Left ventricle myocardium inferior (tissue), 1 donor: ENCODE measurements at places on chromosomes 1 and 21.

GRCh38 chr21:37072274-37072987 is 440 bp downstream of the PIGP start:
- peak overlapping the region; percentile 99 for H3K27ac ChIP-seq
- no peaks in the 10 kb centered on the region for H3K27me3 ChIP-seq
- peaks cover 43% of the 10 kb centered on the region for H3K4me1 ChIP-seq
- H3K4me3 ChIP-seq = peak overlapping the region; percentile 94

- peaks cover 14% of the 10 kb centered on the region for H3K4me1 ChIP-seq
- peaks cover 39% of the 10 kb centered on the region for H3K27me3 ChIP-seq
- no peaks in the 10 kb centered on the region for H3K36me3 ChIP-seq
- H3K27ac ChIP-seq = peak overlapping the region; percentile 19
- H3K4me3 ChIP-seq = peak overlapping the region; percentile 40
These were observed 17.1 kb downstream of the TP73 start for GRCh38 chr1:3669421-3669821.

DNA sequence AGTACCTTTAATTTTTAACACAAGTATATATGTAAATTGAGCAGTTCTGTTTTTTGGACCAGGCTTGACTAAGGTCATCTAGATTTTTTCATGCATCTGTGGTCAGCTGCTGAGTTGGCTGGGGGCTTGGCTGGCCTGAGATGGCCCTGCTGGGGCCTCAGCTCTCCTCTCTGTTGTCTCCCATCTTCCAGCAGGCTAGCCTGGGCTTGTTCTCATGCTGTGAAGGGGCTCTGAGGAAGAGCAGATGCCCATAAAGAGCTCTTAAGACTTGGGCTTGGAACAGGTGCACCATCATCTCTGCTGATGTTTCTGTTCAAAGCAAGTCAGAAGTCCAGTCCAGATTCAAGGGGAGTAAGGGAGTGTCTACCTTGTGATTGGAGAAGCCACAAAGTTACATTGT is 51.2 kb upstream of the TNR start:
- no peak for DNase-seq
- H3K36me3 ChIP-seq = no peaks in the 10 kb centered on the region
- H3K4me3 ChIP-seq = no peak overlapping the region
- H3K4me1 ChIP-seq = peaks cover 13% of the 10 kb centered on the region

- H3K27me3 ChIP-seq = no peaks in the 10 kb centered on the region
- no peak overlapping the region for H3K4me3 ChIP-seq
- DNase-seq = no peak
- H3K27ac ChIP-seq = no peak overlapping the region
These were observed 1045.1 kb downstream of the ADGRL2 start for GRCh38 chr1:82845866-82846265.

DNA sequence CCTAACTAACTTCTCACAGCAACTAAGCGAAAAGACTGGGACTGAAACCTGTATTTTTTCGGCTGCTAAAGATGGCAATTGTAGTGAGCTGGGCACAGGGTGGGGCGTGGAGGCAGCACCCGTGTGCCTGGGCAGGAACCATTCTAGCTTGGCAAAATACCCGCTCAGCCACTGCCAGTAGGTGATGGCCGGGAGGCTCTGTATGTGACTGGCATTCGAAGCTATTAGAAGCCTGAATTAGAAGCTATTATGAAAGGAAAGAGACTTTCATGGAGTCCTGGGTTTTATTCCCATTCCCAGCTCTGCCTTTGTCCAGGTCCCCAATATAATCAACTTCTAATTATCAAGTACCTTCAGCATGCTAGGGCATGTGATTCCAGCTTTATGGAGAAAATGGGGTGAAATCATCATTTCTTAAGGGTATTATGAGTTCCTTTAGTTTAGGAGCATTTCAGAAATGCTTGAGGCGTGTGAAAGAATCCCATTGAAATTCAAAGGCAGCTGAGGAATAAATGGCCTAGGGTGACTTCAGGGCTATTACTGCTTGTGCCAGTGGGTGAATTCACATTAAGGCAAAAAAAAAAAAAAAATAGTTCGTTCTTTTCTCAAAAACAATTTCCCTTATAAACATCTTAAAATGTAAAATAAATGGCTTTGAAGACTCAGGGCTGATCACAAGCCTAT is 125.6 kb downstream of the KCNN3 start:
- H3K27ac ChIP-seq = peak overlapping the region; percentile 19
- no peaks in the 10 kb centered on the region for H3K36me3 ChIP-seq
- DNase-seq = no peak
- H3K27me3 ChIP-seq = no peaks in the 10 kb centered on the region

DNA sequence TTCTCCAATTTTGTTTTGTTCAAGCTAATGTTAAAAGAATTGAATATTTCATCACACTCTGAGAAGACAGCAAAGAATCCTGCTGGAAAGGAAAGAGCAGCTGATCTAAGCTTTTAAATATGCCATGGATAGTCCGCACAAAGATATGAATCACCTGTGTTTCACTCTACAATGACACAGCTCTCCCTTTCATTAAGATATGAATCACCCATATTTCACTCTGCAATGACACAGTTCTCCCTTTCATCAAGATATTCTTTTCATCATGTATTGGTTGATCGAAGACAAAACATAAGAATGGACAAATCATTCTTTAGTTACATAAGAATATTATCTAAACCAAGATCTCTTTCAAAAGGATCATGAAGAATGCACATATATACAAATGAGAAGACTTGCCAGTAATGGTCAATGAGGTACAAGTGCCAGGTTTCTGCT is 367.3 kb downstream of the SMYD3 start:
- no peak overlapping the region for H3K4me3 ChIP-seq
- no peaks in the 10 kb centered on the region for H3K36me3 ChIP-seq
- DNase-seq = no peak
- H3K27me3 ChIP-seq = no peaks in the 10 kb centered on the region

GRCh38 chr1:26094677-26095383 is 16.8 kb upstream of the PDIK1L start:
- peak overlapping the region; percentile 53 for H3K4me3 ChIP-seq
- no peaks in the 10 kb centered on the region for H3K27me3 ChIP-seq
- peak; percentile 57 for DNase-seq
- peaks cover 20% of the 10 kb centered on the region for H3K4me1 ChIP-seq
- no peaks in the 10 kb centered on the region for H3K36me3 ChIP-seq

- H3K4me1 ChIP-seq = peaks cover 12% of the 10 kb centered on the region
- no peak overlapping the region for H3K4me3 ChIP-seq
- peaks cover 9% of the 10 kb centered on the region for H3K36me3 ChIP-seq
These were observed 41.5 kb downstream of the SNX27 start for GRCh38 chr1:151653397-151653796.

DNA sequence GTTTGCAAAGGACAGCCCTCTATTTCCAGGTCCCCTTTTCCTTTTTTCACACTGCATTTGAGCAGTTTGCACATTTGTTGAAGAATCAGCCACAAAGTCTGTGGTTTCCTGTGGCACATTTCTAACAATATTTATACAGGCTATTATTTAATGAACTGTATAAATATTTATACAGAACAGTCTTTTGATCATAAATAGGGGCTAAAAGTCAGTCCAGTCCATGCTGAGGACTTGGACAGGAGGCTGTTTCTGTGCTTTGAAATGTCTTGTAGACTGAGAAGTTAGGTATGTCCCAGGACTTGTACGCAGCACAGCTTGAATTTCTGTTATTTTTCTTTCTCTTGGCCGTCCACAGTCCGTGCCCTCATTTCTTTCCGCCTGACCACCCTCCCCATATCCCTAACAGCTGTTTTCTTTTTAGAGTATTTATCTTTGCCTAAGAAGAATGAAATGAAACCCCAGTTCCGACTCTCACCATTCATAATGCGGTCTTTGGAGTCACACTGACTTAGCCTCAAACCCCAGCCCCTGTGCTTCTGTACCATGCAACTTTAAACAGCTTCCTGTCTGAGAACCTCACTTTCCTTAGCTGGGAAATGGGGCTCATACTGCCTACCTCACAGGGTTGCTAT is 19.7 kb downstream of the FGGY start:
- DNase-seq = no peak
- H3K4me1 ChIP-seq = peaks cover 6% of the 10 kb centered on the region
- H3K36me3 ChIP-seq = no peaks in the 10 kb centered on the region
- peak overlapping the region; percentile 53 for H3K27ac ChIP-seq
- peak overlapping the region; percentile 29 for H3K4me3 ChIP-seq
- H3K27me3 ChIP-seq = no peaks in the 10 kb centered on the region

GRCh38 chr1:7769673-7770412 is 1.3 kb upstream of the VAMP3 start:
- peak overlapping the region; percentile 93 for H3K27ac ChIP-seq
- H3K4me1 ChIP-seq = peaks cover 34% of the 10 kb centered on the region
- peaks cover 17% of the 10 kb centered on the region for H3K36me3 ChIP-seq
- no peaks in the 10 kb centered on the region for H3K27me3 ChIP-seq

DNA sequence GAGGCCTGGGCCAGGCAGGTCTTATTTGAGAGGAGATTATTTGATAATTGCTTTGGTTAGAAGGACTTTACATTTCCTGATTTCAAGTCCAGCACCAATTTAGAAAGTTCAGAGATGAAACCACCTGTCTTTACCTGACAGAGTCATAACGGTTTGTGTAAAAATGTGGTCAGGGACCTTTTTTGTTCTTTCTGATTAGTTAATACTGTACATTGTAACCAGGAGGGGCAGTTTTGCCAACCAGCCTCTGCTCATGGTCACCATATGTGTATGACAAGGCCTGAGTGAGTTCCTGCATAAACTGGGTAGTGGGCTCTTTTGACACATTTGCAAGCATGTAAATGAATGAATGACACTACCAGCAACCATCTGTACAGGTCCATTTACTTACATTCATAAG is 55.8 kb downstream of the VANGL1 start:
- peaks cover 4% of the 10 kb centered on the region for H3K4me1 ChIP-seq
- no peak for DNase-seq
- no peak overlapping the region for H3K27ac ChIP-seq
- H3K4me3 ChIP-seq = no peak overlapping the region
- H3K27me3 ChIP-seq = no peaks in the 10 kb centered on the region

GRCh38 chr1:93079685-93080141 is 630 bp downstream of the MTF2 start:
- peak overlapping the region; percentile 85 for H3K27ac ChIP-seq
- H3K4me1 ChIP-seq = peaks cover 37% of the 10 kb centered on the region
- H3K4me3 ChIP-seq = peak overlapping the region; percentile 72
- no peak for DNase-seq

DNA sequence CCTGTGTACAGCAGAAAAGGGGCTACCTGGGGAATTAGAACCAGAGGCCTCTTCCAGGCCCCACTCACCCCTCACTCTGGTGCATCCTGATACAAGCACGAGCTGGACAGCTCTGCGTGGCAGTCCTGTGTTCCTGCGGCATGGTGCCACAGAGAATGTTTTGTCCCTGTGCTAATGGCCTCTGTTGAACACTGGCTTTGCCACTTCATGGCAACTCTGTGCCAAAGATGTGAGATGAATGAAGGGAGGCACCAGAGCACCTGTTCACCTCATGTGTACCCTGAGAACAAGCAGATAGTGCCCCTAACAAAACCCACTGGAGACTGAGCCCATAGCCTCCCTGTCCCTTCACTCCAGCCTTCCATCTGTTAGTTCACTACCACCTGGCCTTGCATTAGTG is 199.3 kb upstream of the COA6 start:
- no peak for DNase-seq
- H3K27ac ChIP-seq = no peak overlapping the region
- H3K36me3 ChIP-seq = no peaks in the 10 kb centered on the region
- H3K4me1 ChIP-seq = no peaks in the 10 kb centered on the region

- H3K27ac ChIP-seq = no peak overlapping the region
- no peaks in the 10 kb centered on the region for H3K27me3 ChIP-seq
- DNase-seq = no peak
- H3K4me3 ChIP-seq = no peak overlapping the region
- no peaks in the 10 kb centered on the region for H3K36me3 ChIP-seq
These were observed 466.6 kb upstream of the PROX1 start for GRCh38 chr1:213521206-213521605.

DNA sequence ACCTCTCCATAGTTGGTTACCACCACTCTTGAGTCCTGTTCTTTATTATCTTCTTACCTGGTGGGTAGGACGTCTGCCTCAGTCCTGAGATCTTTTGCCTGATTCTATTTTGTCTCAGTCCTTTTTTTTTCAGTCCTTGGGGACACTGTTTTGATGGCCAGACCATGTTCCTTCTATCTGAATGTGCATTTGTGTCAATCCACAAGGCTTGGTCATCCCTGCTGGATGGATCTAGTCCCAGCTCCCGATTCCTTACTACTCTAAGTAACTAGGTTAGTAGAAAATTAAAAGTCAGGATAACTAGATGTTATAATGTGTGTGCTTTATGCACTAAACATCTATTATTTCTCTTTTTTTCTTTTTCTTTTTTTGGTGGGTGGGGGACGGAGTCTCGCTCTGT is 28.1 kb upstream of the AK4 start:
- no peaks in the 10 kb centered on the region for H3K4me1 ChIP-seq
- no peaks in the 10 kb centered on the region for H3K27me3 ChIP-seq
- no peak for DNase-seq
- H3K4me3 ChIP-seq = no peak overlapping the region

- H3K4me3 ChIP-seq = no peak overlapping the region
- no peak overlapping the region for H3K27ac ChIP-seq
- H3K4me1 ChIP-seq = no peaks in the 10 kb centered on the region
- no peaks in the 10 kb centered on the region for H3K27me3 ChIP-seq
- DNase-seq = no peak
- no peaks in the 10 kb centered on the region for H3K36me3 ChIP-seq
These were observed 9.1 kb upstream of the C21orf91 start for GRCh38 chr21:17828223-17828622.

DNA sequence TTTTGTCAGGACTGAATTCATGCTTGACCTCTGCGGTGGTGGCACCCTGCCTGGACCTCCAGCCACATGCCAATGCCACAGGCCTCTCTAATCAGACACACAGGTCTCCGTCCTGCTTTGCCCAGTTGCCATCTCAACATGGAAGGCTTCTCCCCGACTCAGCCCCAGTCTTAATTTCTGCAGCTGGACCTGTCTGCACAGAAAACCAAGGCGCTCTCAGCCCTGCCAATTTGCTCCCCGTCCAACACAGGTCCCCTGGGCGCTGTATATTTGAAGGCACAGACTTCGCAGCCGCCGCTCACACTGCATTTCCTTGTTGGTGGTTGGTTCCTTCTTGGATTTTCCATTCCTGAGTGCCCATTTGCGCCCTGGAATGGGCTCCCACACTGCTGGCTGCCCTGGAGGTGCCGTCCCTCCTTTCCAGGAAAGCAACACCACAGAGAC is 28.0 kb upstream of the PLEKHG5 start:
- H3K4me1 ChIP-seq = peaks cover 28% of the 10 kb centered on the region
- no peaks in the 10 kb centered on the region for H3K36me3 ChIP-seq
- H3K27me3 ChIP-seq = no peaks in the 10 kb centered on the region
- DNase-seq = no peak
- no peak overlapping the region for H3K27ac ChIP-seq

DNA sequence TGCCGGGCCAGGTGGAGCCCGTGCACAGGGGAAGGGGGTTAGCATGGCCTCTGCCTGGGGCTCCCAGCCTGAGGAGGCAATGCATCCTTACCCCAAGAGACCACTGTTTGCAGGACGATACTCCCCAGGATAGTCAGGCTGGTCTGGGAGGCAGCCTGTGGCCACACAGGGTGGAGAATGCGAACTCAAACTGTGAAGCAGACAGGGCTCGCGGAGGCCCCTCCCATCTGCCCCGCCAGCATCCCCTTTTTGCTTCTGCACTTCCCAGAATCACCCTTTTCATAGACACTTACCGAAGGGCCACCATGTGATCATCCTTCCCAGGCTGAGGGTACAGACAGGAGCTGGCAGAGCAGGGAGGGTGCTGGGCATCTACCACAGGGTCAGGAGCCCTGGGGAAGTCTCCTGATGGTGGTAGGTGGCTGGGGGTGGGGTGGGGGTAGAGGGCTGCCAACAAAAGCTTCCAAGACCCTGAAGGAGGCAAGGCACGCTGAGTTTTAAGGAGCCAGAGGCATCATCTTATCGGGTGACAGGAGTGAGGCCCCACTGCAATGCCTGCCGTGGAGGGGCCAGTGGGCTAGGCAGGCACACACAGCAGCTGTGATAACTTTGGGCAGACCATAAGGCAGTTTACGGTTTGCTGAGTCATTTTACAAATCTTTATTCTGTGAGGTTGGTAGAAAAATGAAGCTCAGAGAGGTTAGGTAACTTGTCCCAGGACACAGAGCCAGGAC is 31.3 kb upstream of the BTG2 start:
- no peaks in the 10 kb centered on the region for H3K36me3 ChIP-seq
- H3K4me3 ChIP-seq = peak overlapping the region; percentile 58
- H3K27me3 ChIP-seq = no peaks in the 10 kb centered on the region
